ENCODE measurements at places on chromosomes 7 and 10.

GRCh38 chr10:112784022-112784461 is 166.0 kb upstream of the TCF7L2 start:
- DNase-seq: peak; percentile 14

DNA sequence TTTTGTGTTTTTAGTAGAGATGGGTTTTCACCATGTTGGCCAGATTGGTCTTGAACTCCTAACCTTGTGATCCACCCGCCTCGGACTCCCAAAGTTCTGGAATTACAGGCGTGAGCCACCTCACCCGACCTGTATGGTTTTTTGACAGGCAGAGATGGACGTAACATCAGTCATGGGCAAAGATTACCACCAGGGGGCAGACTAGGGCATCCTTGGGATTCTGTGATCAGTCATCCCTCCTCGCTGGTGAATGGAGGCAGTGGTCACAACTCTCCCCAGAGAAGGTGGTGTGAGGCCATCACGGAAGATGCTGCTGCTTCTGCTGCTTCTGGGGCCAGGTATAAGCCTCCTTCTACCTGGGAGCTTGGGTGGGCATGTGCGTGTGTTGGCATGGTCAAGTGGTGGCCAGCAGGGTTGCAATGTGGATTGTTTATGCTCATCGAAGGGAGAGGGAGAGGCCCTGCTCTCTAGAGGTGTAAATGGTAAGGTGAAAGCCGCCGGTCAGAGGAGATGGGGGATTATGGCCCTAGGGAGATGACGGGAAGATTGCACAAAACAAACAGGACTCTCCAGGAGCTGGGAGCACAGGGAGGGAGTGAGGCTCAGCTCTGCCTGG is 122.7 kb upstream of the PRSS1 start:
- peak; percentile 16 for DNase-seq

DNA sequence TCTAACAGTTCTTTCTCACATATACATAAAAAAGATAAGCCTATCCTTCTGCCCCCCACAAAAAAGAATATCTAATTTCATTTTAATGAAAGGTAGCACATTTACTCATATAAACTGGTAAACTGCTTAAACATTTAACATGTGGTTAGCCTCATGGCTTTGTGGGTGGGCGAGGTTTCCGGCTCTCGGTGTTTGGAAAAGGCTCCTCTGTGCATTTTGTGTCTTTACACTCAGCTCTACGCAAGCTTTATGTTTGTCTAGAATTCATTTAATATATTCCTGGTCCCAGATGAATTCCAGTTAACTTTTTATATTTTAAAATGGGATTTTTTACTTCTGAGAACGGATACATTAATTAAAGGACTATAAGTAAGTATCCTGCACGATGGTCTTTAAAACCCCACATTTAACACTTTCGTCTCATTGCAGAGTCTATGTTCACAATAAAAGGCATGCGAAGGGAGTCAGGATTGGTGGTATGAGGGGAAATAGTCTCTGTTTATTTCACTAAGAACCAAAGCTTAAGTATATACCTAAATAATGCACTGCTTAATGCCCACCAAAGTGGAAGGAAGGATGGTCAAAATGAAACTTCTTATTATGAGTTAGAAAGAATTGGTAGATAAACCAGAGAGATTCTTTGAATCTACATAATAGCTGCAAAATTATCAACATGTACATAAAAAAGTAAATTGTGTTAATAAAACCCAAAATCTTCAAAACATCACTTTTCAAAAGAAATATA is 197.2 kb downstream of the CRPPA start:
- DNase-seq: no peak

- DNase-seq: no peak
Observed at GRCh38 chr10:102564209-102564834, 60.5 kb downstream of the SUFU start.

DNA sequence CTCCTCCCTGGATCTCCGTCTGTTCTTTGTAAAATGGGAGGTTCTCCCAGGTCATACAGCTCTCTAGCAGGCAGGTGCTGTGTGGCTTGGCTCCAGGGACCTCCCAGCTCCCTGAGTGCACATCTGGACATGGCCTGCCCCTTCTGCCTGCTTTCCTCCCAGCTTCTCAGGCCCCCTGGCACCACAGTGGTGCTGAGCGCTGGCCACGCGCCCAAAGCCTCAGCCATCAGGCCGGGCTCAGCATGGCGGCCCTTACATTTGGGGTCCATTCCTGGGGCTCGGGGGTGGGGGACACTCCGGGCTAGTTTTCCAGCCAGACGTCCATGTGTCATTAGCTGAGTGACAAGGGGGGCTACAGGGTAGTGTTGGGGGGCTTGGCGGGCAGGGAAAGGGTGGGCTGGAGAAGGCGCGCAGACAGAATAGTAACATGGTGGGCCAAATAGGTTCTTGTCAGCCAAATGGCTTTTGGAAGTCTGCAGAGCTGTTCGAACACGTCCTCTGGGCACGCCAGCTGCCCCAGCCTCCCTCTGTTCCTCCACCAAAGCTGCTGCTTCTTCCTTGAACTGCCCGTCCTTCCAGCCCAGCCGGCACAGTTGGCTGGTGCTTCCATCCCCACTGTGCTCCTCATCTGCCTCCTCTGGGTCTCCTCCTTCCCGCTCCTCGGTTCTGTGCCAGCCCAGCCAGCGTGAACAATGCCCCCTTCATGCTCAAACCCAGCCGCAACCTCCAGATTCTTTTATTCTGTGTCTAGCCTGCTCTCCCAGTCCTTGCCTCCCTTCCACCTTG is 65.9 kb downstream of the GOLGA7B start:
- no peak for DNase-seq

Data from NCI-H187 treated with DMSO at 0.1 percent for 48 hours (cell line).